ENCODE measurements at places on chromosomes 1 and 21. TPM values are rescaled to one million over a fixed set of nuclear protein-coding genes. Genes with fewer than 3 reads are reported as not detected.
A peak's percentile ranks its signal among the peaks of the same experiment; 100 is the strongest.

GRCh38 chr1:212987702-212988322, 27.9 kb downstream of the ANGEL2 start:
- no peak overlapping the region for H3K27ac ChIP-seq
- H3K36me3 ChIP-seq: no peaks in the 10 kb centered on the region
- no peak for DNase-seq
- H3K27me3 ChIP-seq: no peaks in the 10 kb centered on the region
- H3K4me3 ChIP-seq: no peak overlapping the region

DNA sequence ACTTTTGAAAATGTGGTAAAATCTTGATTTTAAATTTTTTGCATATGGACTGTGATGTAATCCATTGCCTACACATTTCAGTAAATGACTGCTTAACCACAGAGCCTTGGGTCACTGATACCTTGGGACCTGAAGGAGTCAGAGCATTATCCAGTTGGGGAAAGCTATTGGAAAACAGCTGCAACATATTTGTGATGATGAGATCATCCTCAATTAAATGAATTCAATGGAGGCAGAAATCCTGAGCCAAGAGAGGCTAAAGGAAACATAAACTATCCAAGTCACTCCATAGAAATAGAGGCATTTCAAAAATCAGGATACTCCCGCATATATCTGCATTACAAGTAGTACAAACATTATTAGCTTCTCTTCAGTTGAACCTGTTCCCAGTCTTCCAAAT, 99.8 kb upstream of the PRMT6 start:
- H3K27ac ChIP-seq: no peak overlapping the region
- H3K4me3 ChIP-seq: no peak overlapping the region
- H3K4me1 ChIP-seq: no peaks in the 10 kb centered on the region

DNA sequence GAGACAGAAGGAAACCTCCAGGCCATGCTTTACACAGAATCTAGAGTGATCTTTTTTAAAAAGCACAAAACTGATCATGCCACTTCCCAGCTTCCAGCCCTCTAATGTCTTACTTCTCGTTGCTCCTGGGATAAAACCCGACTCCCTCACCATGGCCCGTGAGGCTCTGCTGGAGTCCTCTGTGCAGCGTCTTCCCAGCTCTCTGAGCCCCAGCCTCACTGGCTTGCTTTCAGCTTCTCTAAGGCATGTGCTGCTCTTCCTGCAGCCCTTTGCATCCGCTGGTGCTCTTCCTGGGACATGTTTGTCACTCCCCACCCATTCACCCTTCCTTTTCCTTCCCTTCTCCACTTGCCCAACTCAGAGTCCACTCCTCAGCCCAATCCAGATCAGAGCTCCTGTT, 184.1 kb downstream of the AK5 start:
- no peaks in the 10 kb centered on the region for H3K27me3 ChIP-seq
- no peaks in the 10 kb centered on the region for H3K4me1 ChIP-seq
- DNase-seq: no peak
- no peak overlapping the region for H3K4me3 ChIP-seq
- no peak overlapping the region for H3K27ac ChIP-seq

GCSAML gene
- 1.8 TPM for total RNA-seq

DNA sequence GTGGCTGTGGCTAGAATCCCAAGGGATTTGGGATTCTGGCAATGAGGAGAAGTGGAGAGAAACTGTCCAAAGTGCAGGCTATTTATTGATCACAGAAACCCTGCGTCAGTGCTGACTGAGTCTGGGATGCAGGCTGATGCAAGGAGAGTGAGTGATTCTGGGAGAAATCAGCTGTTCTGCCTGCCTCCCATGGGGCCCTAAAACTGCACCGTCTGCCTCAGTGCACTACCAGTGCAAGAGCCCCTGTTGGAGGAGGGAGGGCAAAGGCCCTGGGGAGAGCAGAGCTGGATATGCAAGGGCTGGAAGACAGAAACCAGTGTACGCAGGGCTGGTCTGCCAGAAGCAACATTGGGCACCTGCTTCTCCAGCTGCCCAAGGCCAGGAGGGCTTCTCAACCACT, 42.6 kb downstream of the C1orf198 start:
- no peaks in the 10 kb centered on the region for H3K4me1 ChIP-seq
- no peak overlapping the region for H3K27ac ChIP-seq
- H3K36me3 ChIP-seq: no peaks in the 10 kb centered on the region
- no peak for DNase-seq
- no peak overlapping the region for H3K4me3 ChIP-seq

VPS13D gene
- 75.8 TPM for total RNA-seq

- no peaks in the 10 kb centered on the region for H3K4me1 ChIP-seq
- no peaks in the 10 kb centered on the region for H3K27me3 ChIP-seq
- no peak for DNase-seq
- H3K4me3 ChIP-seq: no peak overlapping the region
Observed at GRCh38 chr1:230611128-230611877, 31.0 kb upstream of the COG2 start.

GRCh38 chr1:116671912-116672311, 4.4 kb upstream of the IGSF3 start:
- no peak overlapping the region for H3K4me3 ChIP-seq
- no peak overlapping the region for H3K27ac ChIP-seq
- H3K4me1 ChIP-seq: no peaks in the 10 kb centered on the region
- no peaks in the 10 kb centered on the region for H3K36me3 ChIP-seq
- no peaks in the 10 kb centered on the region for H3K27me3 ChIP-seq
- no peak for DNase-seq

- H3K27ac ChIP-seq: no peak overlapping the region
- no peak overlapping the region for H3K4me3 ChIP-seq
- no peaks in the 10 kb centered on the region for H3K27me3 ChIP-seq
- H3K4me1 ChIP-seq: peaks cover 6% of the 10 kb centered on the region
- no peaks in the 10 kb centered on the region for H3K36me3 ChIP-seq
Observed at GRCh38 chr1:29120947-29121485, 2.7 kb downstream of the TMEM200B start.

KCNJ10 gene
- total RNA-seq: 4.9 TPM

DNA sequence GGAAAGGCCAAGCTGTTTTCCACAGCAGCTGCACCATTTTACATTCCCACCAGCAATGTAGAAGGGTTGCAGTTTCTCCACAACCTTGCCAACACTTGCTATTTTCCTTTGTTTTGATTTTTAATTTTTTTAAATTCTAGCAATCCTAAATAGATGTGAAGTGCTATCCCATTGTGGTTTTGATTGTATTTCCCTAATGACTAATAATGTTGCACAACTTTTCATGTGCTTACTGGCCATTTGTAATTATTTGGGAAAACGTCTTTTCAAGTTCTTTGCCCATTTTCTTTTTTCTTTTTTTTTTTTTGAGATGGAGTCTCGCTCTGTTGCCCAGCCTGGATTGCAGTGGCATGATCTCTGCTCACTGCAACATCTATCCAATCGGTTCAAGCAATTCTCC, 53.9 kb downstream of the VCAM1 start:
- H3K4me1 ChIP-seq: no peaks in the 10 kb centered on the region
- no peak overlapping the region for H3K27ac ChIP-seq
- no peaks in the 10 kb centered on the region for H3K36me3 ChIP-seq
- H3K4me3 ChIP-seq: no peak overlapping the region

- H3K4me3 ChIP-seq: no peak overlapping the region
- H3K4me1 ChIP-seq: no peaks in the 10 kb centered on the region
- no peaks in the 10 kb centered on the region for H3K27me3 ChIP-seq
- H3K36me3 ChIP-seq: no peaks in the 10 kb centered on the region
Observed at GRCh38 chr1:71094913-71095312, 14.1 kb upstream of the ZRANB2 start.

- peak; percentile 84 for DNase-seq
- peaks cover 2% of the 10 kb centered on the region for H3K4me1 ChIP-seq
- H3K4me3 ChIP-seq: no peak overlapping the region
- no peaks in the 10 kb centered on the region for H3K36me3 ChIP-seq
Observed at GRCh38 chr1:55699228-55699627, 484.1 kb upstream of the USP24 start.

PALMD gene
- 25.2 TPM for total RNA-seq

DNA sequence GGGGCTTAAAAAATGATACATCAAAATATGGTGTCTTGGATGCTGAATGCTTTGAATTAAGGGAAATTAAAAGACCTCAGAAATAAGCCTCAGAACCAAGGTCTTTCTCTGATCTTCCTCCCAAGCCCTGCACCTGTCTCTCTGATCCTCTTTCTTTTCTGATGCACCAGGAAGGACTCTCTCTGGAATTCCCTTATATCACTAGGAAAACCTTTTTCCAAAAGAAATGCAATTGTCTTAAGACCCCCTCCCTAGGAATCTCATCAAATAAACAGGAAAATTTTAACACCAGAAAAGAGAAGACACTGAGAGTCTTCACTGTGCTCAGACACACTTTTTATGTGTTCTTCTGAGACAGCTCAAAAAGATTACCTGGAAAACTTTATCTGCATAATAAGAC, 159.5 kb upstream of the PTBP2 start:
- DNase-seq: no peak
- no peaks in the 10 kb centered on the region for H3K4me1 ChIP-seq
- no peak overlapping the region for H3K27ac ChIP-seq
- H3K4me3 ChIP-seq: no peak overlapping the region
- no peaks in the 10 kb centered on the region for H3K36me3 ChIP-seq

S100A10 gene
- total RNA-seq: 467 TPM

DNA sequence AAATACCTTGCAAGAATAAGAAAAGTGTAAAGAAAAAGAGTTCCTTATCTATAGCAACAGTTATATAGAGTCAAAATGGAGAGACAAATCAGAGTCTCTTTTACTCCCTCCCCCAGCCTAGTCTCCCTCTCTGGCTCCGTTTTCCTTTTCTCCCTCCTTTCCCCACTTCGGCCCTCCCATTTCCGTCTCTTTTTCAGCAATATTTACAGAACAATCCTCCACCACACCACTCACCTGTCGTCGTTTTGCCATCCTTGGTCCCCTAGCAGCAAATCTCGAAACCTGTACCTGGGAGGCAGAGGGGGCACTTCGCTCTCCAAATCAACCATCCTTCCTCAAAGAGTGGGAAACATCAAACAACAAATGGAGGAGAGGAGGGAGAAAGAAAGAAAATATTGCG, 259 bp downstream of the KCNT2 start:
- H3K36me3 ChIP-seq: no peaks in the 10 kb centered on the region
- DNase-seq: no peak
- H3K27me3 ChIP-seq: no peaks in the 10 kb centered on the region
- H3K27ac ChIP-seq: peak overlapping the region; percentile 59

GRCh38 chr1:115404911-115405310, 66.9 kb upstream of the NGF start:
- H3K27me3 ChIP-seq: no peaks in the 10 kb centered on the region
- DNase-seq: no peak
- H3K27ac ChIP-seq: no peak overlapping the region
- H3K36me3 ChIP-seq: no peaks in the 10 kb centered on the region

- H3K27me3 ChIP-seq: no peaks in the 10 kb centered on the region
- H3K4me1 ChIP-seq: no peaks in the 10 kb centered on the region
- H3K4me3 ChIP-seq: no peak overlapping the region
- no peak overlapping the region for H3K27ac ChIP-seq
- DNase-seq: no peak
- H3K36me3 ChIP-seq: no peaks in the 10 kb centered on the region
Observed at GRCh38 chr1:43015269-43015668, 56.6 kb upstream of the SLC2A1 start.

DNA sequence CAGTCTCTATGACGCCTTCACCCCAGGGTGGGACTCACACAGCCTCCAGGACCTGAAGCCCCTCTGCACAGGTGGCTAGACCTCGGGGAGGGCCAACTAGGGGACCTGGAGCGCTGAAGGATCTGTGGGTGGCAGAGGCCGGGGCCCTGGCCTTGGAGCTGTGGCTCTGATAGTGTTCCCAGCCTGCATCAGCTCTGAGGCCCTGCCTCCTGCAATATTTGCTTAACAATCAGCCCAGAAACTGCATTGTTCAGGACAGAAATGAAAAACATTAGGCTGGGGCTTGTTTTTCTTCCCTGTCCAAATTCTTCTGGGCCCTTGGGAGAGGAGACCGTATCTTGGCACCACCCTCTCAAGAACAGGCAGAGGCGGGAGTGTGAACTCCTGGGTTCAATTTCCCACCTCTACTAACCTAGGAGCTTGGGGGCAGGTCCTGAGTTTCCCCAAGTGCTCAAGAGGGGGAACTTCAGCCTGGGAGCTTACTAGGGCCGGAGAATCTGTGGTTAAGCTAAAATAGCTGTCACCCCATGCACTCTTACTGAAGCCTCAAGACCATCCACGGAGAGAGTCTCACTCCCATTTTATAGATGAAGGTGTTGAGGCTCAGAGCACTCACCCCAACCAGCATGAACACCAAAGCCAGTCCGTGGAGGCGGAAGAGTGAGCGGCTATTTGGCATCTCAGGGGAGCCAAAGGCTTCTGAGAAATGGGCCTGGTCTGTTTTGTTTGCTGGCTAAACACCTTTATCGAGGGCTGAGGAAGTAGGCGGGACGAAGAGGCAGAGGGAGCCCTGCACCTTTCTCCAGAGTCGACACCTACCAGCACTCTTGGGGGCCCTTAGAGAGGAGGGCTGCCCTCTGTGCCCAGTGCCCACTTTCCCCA, 18.8 kb upstream of the CASZ1 start:
- DNase-seq: no peak
- H3K27ac ChIP-seq: no peak overlapping the region
- H3K27me3 ChIP-seq: no peaks in the 10 kb centered on the region
- H3K36me3 ChIP-seq: no peaks in the 10 kb centered on the region
- no peaks in the 10 kb centered on the region for H3K4me1 ChIP-seq

DNA sequence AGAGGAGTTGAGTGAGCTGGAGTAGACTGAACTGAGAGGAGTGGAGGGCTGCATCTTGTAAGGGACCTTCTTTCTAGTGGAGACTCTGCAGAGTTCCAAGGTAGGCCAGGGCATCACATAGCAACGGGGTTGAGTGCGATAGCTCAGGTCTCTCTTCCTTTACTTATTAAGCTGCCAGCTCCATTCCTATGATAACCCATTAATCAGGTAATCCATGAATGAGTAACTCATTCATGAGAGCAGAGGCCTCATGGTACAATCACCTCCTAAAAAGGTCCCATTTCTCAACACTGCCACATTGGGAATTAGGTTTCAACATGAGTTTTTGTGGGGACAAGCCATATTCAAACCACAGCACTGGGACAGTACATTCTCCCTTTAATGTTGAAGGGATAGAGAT, 21.3 kb downstream of the VN1R5 start:
- H3K36me3 ChIP-seq: no peaks in the 10 kb centered on the region
- peaks cover 4% of the 10 kb centered on the region for H3K4me1 ChIP-seq
- no peaks in the 10 kb centered on the region for H3K27me3 ChIP-seq
- no peak overlapping the region for H3K4me3 ChIP-seq

UMODL1 gene
- total RNA-seq: not detected

DNA sequence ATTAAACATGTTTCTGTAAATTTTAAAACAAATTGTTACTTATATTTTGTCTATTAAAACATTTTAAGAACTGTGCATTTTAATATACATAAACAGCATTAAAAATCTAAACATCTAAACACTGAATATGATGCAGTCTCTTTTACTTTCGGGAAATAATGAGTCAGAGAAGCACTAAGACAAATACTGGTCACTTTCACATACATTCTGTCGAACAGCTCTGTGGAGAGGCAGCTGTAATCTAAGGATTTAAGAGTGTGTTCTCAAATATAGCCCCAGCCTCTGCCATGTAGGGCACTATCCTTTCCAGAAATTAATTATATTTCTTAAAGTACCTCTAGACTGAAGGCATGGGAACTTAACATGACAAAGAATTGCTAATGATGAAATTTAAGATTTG, 89.6 kb upstream of the PTGFR start:
- DNase-seq: no peak
- H3K4me3 ChIP-seq: no peak overlapping the region
- H3K36me3 ChIP-seq: no peaks in the 10 kb centered on the region
- no peak overlapping the region for H3K27ac ChIP-seq
- H3K27me3 ChIP-seq: no peaks in the 10 kb centered on the region
- no peaks in the 10 kb centered on the region for H3K4me1 ChIP-seq
